ENCODE measurements at places on chromosomes 2 and 18.

DNA sequence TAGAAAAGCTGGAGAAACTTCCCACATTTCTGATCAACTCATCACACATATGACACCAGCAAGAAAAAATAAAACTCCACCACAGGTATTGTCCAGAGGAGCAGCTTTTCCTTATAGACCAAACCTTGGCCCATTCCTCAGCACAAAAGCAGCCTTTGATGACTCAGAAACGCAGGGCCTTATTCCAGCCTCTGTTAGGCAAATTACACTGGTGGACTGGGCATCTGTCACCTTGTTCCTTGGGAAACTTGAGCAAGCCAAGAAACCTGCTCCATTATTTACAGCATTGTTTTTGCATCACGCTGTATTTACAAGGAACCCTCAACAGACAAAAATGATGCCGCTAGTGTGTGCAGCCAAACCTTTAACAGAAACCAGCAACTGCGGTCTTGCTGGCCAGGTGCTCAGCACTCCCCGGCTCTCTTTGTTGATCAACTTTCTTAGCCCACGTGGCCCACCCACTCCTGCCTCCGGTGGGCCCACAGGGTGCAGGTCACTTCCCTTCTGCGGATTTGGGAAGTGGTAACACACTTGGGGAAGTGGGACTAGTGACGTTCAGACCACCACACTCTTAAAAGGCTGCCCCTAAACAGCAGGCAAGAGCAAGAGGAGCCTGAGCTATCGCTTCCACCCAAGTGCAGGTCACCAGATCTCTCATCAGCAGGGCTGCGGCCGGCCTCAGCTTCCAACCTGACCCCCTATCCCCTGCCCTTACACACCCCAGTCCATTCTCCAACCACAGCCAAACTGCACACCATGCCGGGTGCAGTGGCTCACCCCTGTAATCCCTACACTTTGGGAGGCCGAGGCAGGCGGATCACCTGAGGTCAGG is 1.5 kb downstream of the AP1S3 start:
- DNase-seq: no peak

GRCh38 chr2:141506135-141506534 is 624.7 kb downstream of the LRP1B start:
- no peak for DNase-seq

DNA sequence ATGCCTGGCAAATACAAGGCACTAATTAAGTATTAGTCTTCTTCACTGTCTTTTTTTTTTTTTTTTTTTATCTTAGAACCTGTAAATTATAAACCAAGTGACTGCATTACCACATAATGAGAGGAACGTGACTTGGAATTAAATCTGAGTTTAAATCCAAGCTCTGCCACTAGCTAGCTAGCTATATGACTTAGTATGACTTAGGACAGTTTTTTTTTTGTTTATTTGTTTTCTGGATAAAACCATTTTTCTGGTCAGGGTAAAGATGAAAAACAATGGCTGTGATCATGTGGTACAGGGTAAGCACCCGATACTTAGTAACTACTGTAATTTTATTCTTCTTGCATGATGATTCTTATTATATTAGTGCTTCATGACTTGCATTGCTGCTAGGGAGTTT is 191.8 kb upstream of the LRRTM1 start:
- no peak for DNase-seq

GRCh38 chr18:71707985-71708500 is 836.1 kb downstream of the CBLN2 start:
- DNase-seq: no peak

- no peak for DNase-seq
These were observed 592 bp upstream of the MARS2 start for GRCh38 chr2:197704434-197705120.

DNA sequence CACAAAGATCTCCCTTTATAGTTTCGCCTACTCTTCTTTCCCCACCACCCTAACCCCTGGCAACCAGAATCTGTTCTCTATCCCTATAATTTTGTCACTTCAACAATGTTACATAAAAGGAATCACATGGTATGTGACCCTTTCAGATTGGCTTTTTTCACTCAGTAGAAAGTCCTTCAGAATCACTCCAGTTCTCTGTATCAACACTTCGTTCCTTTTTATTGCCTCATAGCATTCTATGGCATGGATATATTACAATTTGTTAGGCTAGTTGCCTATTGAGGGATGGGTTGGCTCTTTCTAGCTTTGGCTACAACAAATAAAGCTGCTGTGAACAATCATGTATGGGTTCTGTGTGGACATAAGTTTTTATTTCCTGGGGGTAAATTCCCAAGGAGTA is 163.1 kb downstream of the RPIA start:
- DNase-seq: no peak

GRCh38 chr2:130377491-130377890 is 21.6 kb downstream of the PTPN18 start:
- no peak for DNase-seq

- DNase-seq: no peak
These were observed 19.4 kb downstream of the SS18 start for GRCh38 chr18:26071020-26071419.

DNA sequence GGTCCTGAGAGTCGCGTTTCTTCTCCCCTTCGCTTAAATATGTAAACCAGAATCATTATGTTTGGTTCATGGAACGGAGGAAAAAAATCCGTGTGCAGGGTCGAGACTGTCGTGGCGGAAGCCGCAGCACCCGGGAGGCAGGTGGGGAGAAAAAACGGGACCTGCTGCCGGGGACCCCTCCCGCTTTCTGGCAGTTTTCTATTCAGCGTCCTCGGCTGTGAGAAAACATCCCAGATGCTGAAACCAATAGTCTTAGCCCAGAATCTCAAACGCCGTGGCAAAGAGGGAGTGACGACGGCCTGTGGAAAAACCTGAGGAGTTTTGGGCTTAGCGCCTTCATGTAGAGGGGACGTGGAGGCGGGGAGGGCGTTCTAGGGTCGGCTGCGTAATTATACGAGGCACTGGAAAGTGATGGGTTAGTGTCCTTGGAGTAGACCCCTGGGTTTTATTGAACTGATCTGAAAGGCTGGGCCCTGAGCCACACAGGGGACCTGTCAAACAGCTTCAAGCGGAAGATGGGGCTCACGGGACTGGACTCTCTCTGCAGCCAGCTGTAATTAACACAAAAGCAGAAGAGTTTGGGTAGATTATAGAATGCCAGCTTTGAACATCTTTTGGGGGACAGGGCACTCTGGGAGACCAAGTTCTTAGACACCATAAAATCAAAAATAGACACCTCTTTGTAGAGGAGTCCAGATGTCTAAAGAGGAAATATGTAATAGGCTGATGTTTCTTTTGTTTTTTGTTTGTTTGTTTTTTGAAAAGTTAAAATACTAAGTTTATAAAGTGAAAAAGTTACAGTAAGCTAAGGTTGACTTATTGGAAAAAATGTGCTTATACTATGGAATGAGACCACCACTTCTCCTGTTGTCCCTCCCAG is 834 bp upstream of the BUB1 start:
- peak; percentile 74 for DNase-seq

DNA sequence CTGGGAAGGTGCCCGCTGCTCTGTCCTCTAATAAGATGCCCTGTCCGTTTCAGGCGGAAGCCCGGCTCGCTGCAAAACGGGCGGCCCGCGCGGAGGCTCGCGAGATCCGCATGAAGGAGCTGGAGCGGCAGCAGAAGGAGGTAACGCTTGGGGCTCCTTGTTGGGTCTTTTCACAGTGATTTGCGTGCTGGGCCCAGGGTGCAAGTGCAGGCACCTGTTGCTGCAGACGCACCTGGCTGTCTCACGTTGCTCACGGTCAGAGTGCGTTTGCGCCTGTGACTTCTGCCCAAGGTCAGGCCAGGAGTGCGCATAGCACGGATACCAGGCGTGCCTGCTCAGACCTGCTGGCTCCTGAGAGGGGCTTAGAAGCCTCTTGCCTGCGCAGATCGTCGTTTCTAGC is 81.1 kb downstream of the LRRFIP1 start:
- no peak for DNase-seq

- DNase-seq: no peak
These were observed 486.3 kb upstream of the MAP2 start for GRCh38 chr2:208937521-208937920.

Measured in hematopoietic multipotent progenitor cell treated with erythropoietin and hydrocortisone succinate and interleukin-3 and kit ligand, for 8 days (in vitro differentiated cells).